Muscle of leg (tissue), 16 donors: ENCODE measurements at places on chromosomes 13 and 19. TPM values are rescaled to one million over a fixed set of nuclear protein-coding genes. Genes with fewer than 3 reads are reported as not detected.

TNPO2 gene
- 63.2 TPM for polyA plus RNA-seq

SLC25A23 gene
- 33.7 TPM for polyA plus RNA-seq

- peaks cover 7% of the 10 kb centered on the region for H3K36me3 ChIP-seq
- H3K27me3 ChIP-seq: peaks cover 15% of the 10 kb centered on the region
- H3K4me1 ChIP-seq: peaks cover 48% of the 10 kb centered on the region
- H3K4me3 ChIP-seq: peak overlapping the region; percentile 13
- no peak overlapping the region for H3K27ac ChIP-seq
Observed at GRCh38 chr19:927780-928401, 2.1 kb downstream of the ARID3A start.

EBI3 gene
- polyA plus RNA-seq: 1.7 TPM

GRCh38 chr13:113787694-113788093 is 28.7 kb downstream of the TMEM255B start:
- no peaks in the 10 kb centered on the region for H3K4me1 ChIP-seq
- H3K4me3 ChIP-seq: no peak overlapping the region
- no peaks in the 10 kb centered on the region for H3K36me3 ChIP-seq
- H3K27ac ChIP-seq: no peak overlapping the region

DNA sequence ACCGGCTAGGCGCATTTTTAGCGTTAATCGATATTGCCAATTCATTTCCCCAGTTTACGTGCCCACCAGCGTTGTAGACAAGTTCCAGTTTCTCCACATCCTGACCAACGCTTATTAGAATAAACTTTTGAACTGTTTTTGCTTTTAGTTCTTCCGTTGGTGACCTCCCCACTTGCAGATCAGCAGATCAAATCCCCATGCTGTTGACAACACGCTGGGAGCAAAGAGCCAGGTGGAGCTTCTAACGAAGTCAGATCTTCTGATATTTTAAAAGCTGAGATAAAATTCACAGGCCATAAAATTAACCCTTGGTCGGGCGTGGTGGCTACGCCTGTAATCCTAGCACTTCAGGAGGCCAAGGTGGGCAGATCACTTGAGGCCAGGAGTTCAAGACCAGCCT is 21.2 kb downstream of the RCN3 start:
- no peaks in the 10 kb centered on the region for H3K27me3 ChIP-seq
- no peak overlapping the region for H3K27ac ChIP-seq
- peaks cover 6% of the 10 kb centered on the region for H3K4me1 ChIP-seq
- no peak for DNase-seq

ZNF99 gene
- polyA plus RNA-seq: 0.27 TPM

DNA sequence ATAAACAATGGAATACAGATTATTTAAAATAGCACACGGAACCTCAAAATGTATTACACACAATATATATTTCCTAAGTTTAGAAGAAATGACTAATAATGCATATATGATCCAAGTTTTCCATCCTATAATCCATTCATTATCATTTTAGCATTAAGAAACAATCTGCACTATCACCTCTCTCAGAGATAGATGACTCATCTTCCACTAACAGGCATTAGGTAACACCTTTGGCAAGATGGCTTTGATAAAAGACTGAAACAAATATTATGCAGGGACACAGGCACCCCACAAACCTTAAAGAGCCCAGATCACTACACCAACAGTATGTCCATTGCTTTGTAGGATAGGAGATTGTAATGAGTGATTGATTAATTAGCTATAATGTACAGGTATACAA is 4.1 kb downstream of the ENOX1 start:
- no peak overlapping the region for H3K4me3 ChIP-seq
- no peak for DNase-seq
- peaks cover 15% of the 10 kb centered on the region for H3K4me1 ChIP-seq
- H3K27me3 ChIP-seq: peaks cover 4% of the 10 kb centered on the region
- H3K36me3 ChIP-seq: no peaks in the 10 kb centered on the region
- H3K27ac ChIP-seq: no peak overlapping the region

TTC9B gene
- not detected for polyA plus RNA-seq

DNA sequence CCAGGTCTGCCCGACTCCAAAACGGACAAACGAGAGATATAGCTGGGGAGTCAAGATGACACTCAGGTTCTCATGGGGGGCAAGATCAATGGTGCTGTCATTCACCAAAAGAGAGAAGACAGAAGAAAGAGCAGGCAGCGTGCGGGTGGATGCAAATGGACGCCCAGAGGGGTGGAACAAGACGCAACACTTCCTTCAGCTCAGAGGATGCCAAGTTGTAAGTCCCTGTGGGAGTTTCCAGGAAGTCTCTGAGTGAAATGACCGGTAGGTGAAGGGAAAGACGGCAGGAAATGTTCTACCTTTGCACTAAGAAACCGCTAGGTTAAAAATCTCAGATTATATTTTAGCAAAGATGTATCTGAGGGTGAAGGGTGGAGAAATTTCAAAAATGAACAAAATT is 26.5 kb downstream of the TUBGCP3 start:
- H3K27ac ChIP-seq: peak overlapping the region; percentile 25
- no peaks in the 10 kb centered on the region for H3K27me3 ChIP-seq
- no peak overlapping the region for H3K4me3 ChIP-seq
- peaks cover 26% of the 10 kb centered on the region for H3K36me3 ChIP-seq
